Cerebellar nuclear complex (tissue), 1 donor: ENCODE measurements at places on chromosomes 2 and 18.

GRCh38 chr18:56386856-56387255 lies 251.5 kb downstream of the TXNL1 start:
- no peak for DNase-seq

DNA sequence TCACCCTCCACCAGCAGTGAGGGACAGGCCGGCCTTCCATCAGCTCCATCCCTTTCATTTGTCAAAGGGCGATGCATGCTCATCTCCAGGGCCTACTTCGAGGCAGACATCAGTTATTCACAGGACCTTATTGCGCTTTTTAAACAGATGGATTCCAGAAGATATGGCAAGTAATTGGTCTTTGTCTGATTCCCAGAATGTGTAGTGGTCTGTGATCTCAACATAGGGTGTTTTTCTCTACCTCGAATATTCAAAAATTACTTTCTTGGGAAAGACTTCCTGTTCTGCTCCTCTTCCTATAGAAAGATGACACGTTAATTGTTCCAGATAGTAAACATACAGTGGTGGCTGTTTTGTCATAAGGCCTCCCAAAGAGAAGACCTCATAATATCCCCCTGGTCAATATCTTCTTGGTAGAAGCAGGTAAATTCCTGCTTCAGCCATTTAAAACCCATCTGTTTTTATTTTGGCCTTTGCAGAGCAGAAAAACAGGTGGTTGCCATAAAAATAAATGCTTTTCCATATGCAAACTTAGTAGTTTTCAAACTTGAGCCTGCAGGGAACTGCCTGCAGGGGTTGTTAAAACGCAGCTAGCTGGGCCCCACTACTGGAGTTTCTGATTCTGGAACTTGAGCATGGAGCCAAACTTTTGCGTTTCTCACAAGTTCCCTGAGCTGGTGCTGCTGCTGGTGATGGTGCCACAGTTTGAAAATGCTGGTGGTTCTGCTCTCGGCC lies 8.2 kb downstream of the SMARCAL1 start:
- no peak for DNase-seq

DNA sequence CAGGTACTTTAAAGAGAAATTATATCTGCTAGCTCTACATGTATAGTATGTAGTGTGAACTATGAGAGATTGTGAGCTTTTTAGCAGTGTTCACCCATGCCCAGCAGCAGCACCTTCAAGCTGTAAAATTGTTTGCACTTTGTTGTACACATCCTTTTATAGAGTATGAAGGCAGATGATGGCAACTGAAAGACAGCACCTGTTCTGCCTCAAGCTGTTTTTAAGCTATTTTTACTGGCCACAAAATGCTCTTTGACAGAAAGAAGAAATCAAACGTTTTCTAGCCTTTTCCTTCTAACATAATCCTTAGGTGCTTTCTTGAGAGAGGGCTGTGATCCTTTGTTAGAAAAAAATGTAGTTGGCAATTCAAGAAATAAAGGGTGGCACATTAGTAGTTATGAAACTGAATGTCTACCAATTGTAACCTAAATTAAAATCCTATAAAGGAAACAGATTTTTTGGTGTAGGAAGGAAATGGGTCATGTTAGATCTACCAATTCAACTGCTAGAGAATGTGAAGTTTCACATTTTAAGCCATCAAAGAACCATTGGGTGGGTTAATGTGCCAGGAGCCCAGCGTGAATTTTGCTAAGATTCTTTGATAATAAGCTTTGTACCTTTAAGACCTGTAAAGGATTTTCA lies 59.5 kb downstream of the R3HDM1 start:
- DNase-seq = no peak

GRCh38 chr18:31487246-31488015 lies 10.5 kb upstream of the DSG2 start:
- no peak for DNase-seq

GRCh38 chr2:218878926-218879761 lies 1.5 kb upstream of the WNT10A start:
- no peak for DNase-seq

GRCh38 chr2:193462411-193462810 lies 1267.7 kb upstream of the TMEFF2 start:
- DNase-seq = no peak
